Omental fat pad (tissue), 4 donors: ENCODE measurements at places on chromosomes 16 and 17.

- no peak for DNase-seq
These were observed 218.1 kb upstream of the CDH8 start for GRCh38 chr16:62254372-62254771.

- no peak for DNase-seq
These were observed 95.3 kb upstream of the RPL38 start for GRCh38 chr17:74108126-74108705.

DNA sequence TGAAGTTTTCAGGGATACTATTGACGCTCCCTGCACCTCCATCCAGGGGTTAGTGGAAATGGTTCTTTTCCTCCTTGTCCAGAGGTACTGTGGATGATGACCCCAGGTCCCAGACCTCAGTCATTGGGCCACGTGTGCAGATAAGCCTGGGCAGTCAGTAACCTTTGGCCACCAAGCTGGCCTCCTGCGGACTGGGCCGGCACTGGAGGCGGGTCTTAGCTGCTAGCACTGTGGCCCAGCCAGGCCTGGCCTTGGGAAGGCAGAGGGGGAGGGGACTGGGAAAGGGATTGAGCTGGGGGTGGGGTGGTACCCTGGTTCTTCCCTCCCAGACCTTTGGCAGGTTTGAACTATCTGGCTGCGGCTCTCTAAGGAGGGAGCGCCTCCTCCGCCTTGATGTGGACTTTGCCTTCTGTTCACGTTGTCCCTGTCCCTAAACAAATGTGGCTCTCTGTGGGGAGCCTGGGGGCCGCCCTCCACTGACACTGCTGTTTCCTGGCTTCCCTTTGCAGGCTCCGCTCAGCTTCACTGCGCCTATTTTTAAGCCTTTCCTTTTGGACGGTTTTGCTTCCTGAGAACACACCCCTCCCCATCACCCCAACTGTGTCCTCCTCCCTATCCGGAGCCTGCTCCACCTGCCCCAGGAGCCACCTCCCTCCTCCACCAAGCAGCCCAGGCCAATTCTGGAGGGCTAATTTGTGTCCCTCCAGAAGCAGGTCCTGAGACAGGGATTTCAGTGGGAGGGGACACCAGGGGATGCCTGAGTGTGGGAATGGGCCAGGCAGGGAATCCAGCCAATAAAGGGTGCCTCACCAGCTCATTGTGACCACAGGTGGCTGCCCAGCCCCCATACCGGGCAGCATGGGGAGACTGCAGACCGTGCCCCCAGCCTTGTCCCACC, 251.9 kb downstream of the SEC14L1 start:
- DNase-seq = no peak

DNA sequence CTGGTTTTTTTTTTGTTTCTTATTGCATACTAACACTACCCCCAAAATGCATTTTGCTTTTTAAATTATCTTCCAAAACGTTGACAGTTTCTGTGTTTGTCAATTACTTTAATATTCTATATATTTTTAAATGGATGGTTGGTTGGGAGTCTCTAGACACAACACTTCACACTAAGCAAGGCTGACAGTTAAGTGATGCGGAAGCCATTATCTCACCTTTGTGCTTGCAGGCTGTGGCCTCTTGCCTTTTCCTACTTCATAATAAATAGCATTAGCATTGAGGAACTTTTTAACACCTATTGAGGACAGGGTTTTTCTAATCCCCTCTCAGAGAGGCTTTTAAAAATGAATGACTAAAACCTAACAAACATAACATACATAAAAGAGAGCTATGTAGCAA, 280.8 kb upstream of the TBX2 start:
- DNase-seq = no peak

GRCh38 chr16:80700558-80700957, 103.8 kb downstream of the CDYL2 start:
- DNase-seq = no peak

DNA sequence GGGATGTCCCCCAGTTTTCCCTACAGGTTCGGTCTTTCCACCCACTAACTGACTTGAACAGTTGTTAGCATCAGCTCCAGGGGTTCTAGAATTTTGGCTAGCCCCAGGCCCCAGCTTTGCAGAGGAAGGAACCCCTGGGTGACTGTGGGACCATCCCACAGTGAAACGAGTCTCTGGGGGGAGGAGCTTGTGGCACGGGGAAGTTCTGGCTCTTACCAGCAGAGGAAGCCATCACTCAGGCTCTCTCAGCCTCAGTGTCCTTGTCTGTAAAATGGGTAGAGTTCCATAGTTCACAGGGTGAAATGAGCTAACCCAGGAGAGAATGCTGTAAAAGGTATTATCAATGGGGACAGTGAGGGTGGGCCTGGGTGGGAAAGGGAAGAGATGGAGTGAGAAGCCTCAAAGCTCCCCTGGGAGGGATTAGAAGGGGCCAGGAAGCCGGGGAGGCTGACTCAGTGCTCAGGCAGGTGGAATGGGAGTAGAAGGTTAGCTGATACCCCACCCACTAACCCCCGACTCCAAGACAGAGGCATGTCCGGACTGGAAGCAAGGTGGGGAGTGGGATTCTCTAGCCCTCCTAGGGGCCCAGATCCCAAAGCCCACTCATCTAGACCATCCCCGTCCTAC, 30.9 kb upstream of the CDC42EP4 start:
- DNase-seq = no peak

GRCh38 chr17:48663134-48663924, 37.2 kb upstream of the HOXB9 start:
- DNase-seq = no peak

- no peak for DNase-seq
These were observed 4.0 kb upstream of the P2RX5 start for GRCh38 chr17:3699951-3700350.

DNA sequence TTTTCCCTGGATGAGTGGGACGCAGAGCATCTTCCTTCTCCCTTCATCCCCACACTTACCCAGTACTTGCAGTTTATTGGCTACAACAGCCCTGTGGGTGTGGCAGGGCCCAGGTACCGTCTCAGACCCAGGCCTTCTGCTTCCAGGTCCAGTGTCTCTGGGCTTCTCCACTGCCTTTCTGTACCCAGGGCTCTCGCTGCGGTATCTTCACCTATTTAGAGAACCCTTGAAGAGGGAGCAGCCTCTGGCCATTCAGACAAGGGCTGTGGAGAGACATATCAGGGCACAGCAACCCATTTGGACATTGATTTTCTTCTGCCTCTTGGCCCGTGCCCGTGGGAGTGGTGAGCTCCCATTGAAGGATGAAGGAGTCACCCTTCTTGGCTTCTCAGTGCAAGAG, 17.3 kb downstream of the TBX4 start:
- no peak for DNase-seq

DNA sequence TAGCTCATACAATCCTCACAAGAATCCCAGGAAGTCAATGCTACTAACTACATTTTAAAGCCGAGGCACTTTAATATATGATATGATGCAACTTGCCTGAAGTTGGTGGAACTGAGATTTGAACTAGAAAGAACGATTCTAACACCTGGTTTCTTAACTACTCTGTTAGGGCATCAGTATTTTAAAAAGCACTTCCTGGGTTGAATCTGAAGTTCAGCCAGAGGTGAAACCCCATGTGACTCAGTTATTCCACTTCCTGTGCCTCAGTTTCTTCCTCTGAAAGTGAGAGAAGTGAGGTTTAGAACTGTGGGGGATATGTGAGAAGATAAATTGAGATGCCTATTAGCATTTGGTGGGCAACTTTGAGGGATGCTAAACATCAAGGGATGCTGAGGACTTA, 129.4 kb upstream of the ANKFN1 start:
- no peak for DNase-seq

DNA sequence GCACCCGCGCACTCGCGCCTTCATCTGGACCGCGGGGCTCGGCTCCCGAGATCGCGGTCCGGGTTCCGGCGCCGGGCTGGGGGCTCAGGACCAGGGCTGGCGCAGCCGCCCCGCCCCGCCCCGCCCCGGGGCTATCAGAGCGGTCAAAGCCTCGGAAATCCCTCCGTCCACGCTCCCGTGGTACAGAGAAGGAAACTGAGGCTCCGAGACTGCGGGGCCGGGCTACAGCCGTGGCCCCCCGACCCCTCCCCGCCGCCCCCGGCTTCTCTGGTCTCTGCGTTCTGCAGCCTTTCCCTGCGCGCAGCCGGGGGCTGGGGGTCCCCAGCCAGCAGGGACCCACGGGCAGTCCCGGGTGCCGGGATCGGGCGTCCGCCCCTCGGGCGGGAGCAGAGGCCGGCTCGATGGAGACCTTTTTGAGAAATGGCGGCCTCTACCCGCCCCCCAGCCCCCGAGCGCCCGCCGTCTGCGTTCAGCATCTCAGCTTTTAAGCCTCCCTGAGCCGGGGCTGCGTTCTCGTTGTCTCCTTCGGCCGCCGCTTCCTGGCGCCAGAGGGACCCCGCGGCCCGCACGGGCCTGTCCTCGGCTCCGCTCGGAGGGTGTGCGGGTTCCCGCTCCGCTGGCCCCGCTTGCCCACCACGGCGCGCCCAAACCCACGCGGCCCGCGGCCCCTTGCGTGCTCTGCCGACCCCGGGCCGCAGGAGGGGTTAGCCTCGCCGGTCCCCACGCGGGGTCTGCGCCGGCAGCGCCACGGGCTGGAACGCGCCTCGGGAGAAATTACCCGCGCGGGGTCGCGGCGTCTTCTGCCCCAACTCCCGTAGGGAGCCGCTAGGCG, 1.5 kb upstream of the NPTX1 start:
- DNase-seq = no peak

- no peak for DNase-seq
These were observed 1.7 kb upstream of the HOXB9 start for GRCh38 chr17:48627623-48628521.

- no peak for DNase-seq
These were observed 37.9 kb downstream of the HS3ST3A1 start for GRCh38 chr17:13563866-13564265.

- DNase-seq = no peak
These were observed 60.4 kb downstream of the STH start for GRCh38 chr17:46059486-46059885.
